ENCODE measurements at places on chromosomes 12 and 14.
A peak's percentile ranks its signal among the peaks of the same experiment; 100 is the strongest.

DNA sequence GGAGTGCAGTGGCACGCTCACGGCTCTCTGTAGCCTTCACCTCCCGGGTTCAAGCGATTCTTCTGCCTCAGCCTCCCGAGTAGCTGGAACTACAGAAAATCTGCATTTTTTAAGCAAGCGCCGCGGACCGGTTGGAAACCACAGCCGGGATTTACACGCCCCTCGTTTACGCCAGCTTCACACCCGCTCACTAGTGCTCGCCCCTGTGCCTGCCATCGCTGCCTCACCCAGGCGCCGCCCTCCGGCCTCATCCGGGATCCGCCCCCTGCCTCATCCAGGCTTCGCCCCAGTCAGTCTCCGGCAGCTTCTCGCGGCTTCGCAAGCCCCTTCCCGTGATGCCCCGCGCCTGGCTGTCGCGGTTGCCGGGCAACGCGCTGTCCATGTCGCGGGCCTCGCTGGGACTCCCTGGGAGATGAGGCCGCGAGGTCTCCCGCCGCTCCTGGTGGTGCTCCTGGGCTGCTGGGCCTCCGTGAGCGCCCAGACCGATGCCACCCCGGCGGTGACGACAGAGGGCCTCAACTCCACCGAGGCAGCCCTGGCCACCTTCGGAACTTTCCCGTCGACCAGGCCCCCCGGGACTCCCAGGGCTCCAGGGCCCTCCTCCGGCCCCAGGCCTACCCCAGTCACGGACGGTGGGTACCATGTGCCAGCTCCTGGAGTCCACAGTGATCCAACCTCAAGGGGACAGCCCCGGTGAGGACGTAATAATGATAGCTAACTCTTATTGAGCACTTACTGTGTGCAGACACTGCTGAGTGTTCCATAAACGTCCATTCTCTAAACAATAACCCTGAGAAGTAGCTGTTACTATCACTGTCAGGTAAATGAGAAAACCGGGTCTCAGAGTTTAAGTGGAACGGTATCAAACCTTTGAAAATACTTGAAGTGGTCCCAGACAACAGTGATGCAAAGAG lies at the start of gene TCTN1:
TSS of gene TCTN1 (plus strand) at position 359 of the 914 bp plus-strand sequence. CDS start at position 413, 54 bp downstream.
- peak; percentile 98 for DNase-seq

DNA sequence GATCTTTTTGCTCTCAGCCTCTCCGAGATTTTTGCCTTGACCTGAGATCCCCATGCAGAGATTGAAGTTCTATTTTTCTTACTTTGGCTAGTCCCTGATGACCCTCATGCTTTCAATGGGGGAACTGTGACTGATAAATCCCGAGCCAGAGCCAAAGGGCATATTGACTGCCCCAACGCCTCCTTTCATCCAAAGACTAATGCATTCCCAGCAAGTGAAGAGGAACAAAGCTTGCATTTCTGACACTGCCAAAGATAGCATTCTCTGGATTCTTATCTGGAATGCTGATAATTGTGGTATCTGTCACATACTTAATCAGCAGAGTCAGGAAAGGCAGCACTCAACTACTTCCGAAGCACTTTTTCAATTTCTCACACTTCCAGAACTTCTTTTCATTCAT lies 152.3 kb upstream of the EGLN3 start:
- DNase-seq = no peak

- DNase-seq = peak; percentile 11
Measured at GRCh38 chr14:57008534-57008933, 198.3 kb upstream of the OTX2 start.

DNA sequence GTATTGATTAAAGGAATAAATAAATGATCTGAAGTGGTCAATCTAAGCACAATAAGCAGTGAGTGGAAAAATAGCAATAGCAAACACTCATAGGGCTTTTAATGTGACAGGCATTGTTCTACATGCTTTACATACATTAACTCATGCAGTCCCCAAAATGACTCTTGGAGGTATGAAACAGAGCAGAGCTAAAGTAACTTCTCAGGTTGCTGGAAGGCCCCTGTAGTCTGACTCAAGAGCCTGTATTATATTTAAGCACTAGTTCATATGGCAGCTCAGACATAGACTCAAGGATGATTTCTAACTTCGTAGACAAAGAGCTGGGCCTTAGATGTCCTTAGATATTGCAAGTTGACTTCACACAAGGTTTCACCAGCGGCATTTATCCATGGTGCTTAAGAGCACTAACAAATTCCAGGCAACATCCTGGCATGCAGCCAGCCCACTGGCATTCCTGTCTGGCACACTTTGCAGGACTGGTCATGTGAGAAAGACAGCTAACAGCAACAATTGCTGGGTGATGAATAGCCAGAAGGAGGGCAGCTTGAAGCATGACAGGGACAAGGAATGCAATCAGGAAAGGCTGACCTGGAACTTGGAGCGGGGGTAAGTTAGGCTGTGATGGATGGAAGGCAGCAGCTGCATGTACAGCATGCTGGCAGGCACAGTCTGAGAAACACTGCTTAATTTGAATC lies 22.9 kb upstream of the KTN1 start:
- DNase-seq = no peak

- peak; percentile 42 for DNase-seq
Measured at GRCh38 chr14:93042968-93043940, 72.5 kb downstream of the ITPK1 start.

DNA sequence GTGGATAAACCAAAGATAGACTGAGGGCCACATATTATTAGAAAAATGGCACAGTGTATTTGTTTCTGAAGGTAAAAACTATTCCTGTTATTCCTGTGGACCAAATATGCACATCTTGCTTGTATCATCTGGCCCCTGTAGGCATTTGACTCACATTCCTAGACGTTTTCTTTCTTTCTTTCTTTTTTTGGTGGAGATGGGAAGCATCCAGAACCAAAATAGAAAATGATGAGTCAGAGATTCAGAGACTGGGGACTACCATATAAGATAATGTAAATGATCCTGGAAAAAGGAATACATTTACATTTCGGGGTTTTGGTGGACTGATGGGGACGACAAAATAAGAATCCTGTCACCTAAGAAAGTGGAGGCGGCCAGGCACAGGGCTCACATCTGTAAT lies 24.2 kb downstream of the TRIM9 start:
- DNase-seq = no peak

DNA sequence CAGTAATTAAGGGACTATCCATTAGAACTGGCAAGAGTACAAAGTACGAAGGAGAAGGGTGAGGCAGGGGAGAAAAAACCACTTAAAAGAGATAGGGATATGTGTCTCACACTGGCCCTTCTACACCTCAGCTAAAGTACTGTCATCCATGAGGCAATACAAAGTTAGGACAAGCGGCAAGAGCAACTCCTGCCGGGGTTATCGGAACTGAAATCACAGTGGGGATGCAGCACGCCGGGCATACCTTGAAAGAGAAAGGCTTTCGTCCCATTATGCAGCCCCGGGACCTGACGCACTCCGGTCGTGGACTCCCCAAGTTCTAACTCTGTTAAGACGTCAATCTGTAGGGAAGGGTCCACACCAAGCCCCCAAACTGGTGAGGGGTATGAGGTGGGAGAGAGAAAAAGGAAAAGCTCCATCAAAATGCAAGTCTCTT lies 1.1 kb downstream of the NELL2 start:
- DNase-seq = peak; percentile 11

DNA sequence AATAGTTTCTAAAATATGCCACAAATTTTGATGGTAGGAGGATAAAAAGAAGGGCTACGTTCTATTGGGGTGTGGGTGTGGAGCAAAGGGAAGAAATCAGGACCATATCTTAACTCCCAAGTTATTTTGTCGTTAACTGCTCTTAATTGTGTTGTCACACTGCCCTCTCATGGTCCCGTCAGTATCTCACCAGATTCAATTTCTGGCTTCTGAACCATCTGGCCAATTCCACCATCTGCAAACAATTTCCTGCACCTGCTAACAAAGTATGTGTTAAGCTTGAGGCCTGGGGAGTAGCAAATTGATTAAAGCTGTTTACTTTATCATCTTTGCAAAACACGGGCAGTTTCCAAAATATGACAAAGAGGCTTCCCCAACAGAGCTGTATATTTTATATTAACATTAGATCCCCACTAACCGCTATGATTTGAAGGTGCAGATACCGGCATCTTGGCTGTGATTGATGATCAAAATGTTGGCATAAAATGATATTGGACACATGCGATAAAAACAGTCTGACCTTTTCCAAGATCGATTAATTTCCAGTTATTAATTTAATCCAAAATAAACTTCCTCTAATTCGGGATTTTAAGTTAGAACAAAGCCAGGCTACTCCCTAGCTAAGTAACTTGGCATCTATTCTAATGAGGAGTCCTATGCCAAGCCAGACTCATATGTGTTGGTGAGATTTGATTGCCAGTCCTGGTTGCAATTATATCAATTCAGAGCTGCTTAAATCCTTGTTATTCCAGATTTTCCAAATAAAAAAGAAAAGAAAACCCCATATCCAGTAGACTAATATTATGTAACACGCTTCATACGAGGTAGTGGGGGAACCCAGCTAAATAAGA lies 6.9 kb upstream of the DNM1L start:
- peak; percentile 54 for DNase-seq

GRCh38 chr12:77572371-77572770 lies 258.3 kb upstream of the NAV3 start:
- no peak for DNase-seq

GRCh38 chr12:79615596-79616560 lies 74.9 kb downstream of the PAWR start:
- DNase-seq = no peak

DNA sequence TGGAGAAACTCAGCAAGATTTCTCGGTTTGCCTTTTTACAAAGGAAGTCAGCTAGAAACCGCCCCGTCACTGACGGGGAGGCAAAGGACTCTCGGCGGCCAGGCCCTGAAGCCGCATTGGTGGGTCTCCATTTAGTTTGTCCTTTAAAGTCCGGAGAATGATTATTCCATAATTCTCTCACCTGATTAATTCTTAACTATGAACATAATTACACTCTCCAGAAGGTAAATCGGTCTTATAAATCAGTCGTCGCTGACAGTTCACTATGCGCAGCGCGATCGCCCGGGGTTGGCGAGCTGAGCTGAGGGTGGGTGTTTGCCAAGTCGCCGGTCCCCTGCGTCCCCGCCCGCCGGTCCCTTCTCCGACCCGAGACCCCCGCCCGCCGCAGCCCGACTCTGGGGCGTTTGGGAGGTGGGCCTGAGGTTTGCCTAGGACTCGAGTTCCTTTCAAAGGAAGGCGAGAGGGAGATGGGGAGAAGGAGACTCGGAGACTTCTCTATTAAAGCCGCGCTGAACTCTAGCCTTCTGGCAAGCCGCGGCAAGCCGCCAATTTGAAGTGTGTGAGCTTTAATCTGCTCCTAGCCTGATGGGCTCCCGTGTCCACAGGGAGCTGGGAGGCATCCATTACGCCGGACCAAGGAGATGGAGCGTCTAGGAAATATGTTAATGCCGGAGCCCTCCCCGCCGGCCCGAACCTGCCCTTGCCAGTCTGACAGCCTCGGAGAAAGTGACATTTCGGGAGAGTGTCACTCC lies 392.9 kb downstream of the NOVA1 start:
- no peak for DNase-seq

GRCh38 chr14:101948666-101949216 lies 15.6 kb upstream of the DYNC1H1 start:
- no peak for DNase-seq

GRCh38 chr12:64522316-64522715 lies 70.4 kb downstream of the TBK1 start:
- no peak for DNase-seq

GRCh38 chr12:84270470-84271140 lies 642.0 kb downstream of the SLC6A15 start:
- no peak for DNase-seq

DNA sequence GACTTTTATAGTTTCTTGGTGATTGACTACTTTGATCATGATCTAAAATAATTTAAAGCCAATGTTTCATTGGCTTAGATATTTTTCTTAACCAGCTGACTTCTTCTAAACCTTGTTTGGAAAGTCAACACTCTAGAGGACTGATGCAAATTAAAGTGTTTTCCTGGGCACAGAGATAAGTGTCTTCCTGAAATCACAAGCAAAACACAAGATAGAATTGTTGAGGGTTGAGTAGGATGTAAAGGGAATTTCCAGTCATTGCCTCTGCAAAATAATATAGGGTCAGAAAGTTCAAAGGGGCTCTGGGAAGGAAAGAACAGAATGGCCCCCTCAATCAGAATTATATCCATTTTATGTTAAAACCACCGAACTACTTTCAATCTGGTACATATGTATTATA lies 156.3 kb upstream of the LRIG3 start:
- no peak for DNase-seq

- peak; percentile 35 for DNase-seq
Measured at GRCh38 chr14:20327005-20327869, 5.8 kb downstream of the CCNB1IP1 start.

- DNase-seq = no peak
Measured at GRCh38 chr14:81423504-81423903, 23.4 kb upstream of the STON2 start.

- DNase-seq = no peak
Measured at GRCh38 chr12:2531371-2531770, 263.4 kb upstream of the FKBP4 start.

DNA sequence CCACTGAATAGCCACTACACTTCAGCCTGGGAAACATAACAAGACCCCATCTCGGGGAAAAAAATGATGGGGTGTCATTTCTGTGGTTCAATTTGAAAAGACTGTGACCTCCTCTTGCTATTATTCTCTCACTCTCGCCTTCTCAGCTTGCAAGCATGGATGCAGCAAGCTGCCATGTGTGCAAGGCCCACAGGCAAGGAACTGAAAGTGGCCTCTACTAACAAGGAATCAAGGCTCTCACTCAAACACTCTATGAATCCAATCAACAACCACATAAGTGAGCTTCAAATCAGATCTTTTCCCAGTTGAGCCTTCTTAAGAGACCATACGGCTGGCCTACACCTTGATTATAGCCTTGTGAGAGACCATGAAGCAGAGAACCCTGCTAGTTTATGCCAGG lies 17.9 kb upstream of the DHRS7 start:
- DNase-seq = no peak

DNA sequence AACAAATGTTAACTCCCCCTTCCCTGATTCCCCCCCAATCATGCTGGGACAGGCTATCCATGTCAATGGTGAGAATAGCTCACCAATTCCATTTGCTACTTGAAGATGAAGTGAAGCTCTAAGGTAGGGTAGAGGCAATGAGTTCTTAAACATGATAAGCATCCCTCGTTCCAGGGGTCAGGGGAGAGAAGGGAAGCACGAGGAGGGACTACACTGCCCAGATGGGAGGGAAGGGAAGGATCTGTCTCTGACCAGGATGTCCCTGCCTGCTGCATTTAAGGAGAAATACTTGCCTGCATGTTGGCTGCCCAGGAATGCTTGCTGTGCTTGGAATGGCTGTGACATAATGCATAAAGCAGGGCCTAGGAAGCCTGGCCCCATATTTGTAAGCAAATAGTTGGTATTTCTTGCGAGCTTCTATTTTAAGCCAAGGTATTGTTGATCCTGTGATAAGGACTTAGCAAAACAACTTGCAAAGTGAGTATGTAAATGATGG lies 155.1 kb downstream of the CEP83 start:
- DNase-seq = no peak

DNA sequence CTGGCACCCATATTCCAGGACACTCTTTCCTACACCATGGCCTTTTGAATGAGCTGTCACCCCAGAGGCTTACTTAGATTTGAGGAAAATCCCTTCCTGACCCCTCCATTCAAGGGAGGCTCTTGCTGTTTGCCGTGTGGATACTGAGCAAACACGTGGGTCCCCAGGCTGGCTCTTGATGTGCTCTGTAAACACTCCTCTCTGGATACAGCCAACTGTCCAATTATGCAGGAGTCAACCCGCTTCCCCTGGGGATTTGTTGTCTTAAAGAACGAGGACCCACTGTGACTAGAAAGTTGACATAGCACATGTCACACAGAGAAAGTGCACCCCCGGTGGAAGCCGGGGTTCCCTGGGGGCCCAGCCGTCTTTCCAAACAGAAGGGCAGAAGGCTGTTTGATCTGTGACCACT lies 75.8 kb upstream of the CEP83 start:
- DNase-seq = no peak

- DNase-seq = no peak
Measured at GRCh38 chr12:31316891-31317290, 9.1 kb downstream of the SINHCAF start.
